ENCODE measurements at places on chromosomes 1 and 21.
A peak's percentile ranks its signal among the peaks of the same experiment; 100 is the strongest.

DNA sequence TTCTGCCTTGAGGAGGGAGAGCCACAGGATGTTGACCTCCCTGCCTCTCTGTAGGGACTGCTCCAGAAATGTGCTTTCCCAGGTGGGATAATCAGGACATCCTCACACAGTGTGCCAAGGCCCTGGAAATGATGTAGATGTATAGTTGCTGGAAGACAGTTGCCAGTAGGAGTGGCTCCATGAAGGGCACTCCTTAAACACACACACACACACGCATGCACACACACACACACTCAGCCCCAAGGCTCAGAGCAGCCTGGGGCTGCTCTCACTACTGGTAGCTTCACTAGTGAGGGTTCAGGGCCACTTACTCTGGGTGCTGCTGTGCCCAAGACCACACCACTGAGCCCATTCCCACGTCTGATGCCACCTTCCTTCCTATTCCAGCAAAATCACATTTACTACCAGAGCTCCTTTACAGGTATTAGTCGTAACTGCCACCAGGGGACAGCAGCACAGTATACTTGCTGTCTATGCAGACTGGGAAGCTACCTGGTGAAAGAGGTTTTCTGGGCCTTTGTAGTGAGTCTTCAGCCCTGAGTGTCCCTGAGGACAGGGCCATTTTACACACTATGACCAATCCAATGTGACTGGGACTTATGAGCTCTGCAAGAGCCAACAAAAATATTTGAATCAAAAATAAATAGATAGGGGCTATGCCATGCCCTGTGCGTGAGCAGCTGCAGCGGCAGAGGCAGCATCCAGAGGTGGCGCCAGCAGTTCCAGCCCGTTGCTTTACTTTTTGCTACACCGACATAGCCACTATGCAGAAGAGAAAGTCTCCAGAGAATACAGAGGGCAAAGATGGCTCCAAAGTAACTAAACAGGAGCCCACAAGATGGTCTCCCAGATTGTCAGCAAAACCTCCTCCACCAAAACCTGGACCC, 15.0 kb downstream of the CRNN start:
- no peak for DNase-seq

DNA sequence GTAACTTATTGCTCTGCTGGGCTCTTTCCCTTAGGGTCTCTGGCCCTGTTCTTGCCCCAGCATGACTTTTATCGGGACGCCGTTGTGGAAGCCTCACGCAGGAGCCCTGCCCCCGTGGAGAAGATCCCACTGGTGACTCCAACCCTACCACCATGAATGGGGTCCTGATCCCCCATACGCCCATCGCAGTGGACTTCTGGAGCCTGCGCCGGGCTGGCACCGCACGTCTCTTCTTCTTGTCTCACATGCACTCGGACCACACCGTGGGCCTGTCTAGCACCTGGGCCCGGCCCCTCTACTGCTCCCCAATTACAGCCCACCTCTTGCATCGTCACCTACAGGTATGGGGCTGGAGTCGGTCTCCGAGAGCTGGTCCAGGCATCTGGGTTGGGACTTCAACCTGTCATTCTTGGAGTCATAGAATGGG, 322 bp downstream of the DCLRE1B start:
- DNase-seq: no peak

GRCh38 chr1:87146538-87146937, 182.1 kb upstream of the LMO4 start:
- no peak for DNase-seq

DNA sequence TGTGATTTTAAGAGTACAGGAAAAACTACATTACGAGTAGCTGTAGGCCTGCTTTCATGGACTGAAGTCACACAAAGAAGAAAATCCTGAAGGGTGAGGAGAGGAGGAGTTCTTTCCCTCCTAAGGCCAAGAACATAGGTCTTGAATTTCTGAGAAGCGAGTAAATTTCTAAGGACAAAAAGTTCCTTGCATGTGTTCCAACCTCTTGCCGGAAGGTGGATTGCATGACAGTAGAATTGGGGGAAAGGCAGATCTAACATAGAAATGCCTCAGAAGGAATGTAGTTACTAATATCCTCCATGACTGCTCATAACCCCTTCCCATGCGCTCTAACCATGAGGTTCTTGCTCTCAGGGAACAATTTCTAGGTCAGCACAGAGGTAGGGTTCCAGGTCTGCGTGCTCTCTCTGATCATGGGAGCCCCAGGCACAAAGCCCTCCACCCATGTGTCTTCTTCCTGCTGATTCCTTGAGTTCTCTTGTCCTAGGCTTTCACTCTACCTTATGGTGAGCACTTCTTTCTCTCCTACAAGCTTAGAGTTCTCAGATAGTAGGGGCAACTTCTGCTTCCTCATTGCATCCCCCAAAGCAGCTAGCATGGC, 13.7 kb downstream of the CD2 start:
- DNase-seq: no peak

DNA sequence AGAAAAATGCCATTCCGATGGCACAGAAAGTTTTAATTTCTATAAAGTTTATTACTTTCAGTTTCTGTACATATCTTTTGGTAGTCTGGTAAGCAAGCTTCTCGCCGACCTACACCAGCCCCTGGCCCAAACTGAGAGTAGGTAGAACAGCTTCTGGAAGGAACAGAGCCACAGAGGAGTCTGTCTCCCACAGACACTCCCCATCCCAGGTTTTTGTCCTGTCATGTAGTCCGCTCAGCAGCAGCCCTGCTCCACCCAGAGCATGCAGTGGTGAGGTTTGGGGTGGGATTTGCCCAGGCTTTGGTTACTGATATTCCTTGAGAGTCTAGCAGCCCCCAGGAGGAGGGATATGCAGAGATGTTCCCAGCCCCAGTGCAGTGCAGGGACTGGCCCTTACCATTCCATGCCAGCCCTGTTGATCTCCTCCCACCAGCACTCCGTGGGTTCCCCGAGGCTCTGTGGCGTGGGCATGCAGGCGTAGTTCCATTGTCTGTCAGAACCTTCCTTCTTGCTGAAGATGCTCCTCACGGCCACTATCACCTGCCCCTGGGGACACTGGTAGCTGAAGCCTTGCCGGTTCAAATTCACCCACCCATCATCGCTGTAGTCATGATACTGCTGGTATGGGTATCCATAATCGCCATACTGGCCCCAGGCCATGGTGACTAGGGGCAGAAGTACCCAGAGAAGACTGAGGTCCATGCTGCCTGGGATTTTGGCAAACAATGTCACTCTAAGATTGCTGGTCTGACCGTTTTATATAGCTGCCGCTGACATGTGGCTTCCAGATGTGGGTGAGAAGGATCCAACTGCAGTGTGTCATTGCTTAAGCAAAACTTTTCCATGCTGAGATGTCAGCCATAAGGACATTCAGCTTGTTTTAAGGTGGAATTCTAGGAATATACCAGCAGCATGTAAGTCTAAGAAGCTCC, at the start of gene DPT:
DPT (minus strand) TSS at position 734 of the 932 bp plus-strand sequence; CDS start at position 702, 32 bp downstream.
- DNase-seq: peak; percentile 69

DNA sequence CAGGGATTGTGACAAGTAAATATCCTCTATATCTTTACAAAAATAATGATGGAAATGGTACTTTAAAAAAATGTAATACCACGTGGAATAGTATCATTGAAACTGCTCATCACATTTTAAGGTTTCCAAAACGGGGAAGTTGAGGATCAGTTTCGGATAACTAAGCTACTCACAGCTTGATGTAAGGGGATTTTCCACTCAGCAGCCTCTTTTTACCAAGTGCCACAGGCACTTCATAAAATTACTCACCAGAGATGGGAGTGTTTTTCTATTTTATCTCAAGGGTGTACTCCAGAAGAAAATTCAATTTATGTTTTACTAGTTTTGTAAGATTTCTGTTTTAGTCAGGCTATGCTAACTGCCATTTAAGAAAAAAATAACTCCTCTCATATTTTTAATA, 91.7 kb downstream of the TPR start:
- no peak for DNase-seq

DNA sequence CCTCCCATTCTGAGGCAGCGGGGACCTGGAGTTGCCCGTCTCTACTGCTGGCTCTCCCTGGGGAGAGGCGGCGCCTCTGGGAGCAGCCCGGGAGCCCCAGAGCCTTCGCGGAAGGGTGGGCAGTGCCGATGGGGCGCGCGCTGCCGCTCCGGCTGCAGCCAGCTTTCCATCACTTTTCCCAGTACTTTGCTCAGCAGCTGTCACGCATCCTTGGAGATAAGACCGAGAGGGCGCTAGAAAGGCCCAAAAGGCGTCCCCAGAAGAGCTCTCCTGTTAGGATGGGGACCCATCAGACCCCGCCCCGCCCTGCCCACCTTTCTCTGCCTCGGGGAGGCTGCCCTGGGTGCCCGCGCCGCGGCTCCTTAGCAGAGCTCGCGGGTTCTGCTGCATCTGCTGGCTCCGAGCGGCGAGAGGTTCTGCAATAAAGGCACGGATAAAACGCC, 534 bp downstream of the KCNH1 start:
- DNase-seq: peak; percentile 58

DNA sequence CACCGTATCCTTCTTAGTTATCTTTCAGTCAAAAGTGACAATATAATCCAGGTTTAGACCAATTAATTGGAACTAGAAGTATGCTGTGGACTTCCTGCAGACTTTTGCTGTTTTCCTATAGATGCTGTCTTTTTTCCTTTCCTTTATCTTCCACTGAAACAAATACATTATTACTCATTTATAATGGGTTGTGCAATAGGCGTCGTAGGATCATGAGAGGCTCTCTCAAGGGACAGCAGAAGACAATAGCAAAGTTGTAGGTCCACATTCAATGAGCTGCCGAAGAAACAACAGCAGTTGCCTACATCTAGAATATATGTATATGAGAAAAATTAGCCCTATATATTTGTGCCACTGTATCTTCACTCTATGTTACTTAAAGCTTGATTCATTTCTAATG, 371.6 kb downstream of the AMY1C start:
- DNase-seq: no peak

DNA sequence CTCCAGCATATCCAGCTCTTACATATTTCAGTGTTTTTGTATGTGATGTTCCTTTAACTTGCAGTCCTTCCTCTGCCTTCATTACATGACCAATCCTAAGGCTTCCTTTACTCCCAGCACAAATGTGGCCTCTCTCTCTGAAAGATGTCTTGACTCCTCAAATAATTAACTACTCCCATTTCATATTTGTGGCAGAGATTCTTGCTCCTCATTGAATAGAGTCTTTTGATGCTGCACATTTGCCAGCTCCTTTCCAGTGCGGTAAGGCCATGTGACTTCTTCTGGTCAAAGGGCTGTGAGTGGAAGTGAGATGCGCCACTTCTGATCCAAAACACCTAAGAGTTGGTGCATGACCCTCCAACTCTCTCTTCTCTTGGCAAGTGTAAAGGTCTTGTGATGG, 19.1 kb upstream of the LAMC1 start:
- no peak for DNase-seq

- peak; percentile 76 for DNase-seq
Measured at GRCh38 chr1:159177272-159177907, 6.0 kb downstream of the CADM3 start.

GRCh38 chr1:202029727-202030126, 19.3 kb downstream of the ELF3 start:
- no peak for DNase-seq

DNA sequence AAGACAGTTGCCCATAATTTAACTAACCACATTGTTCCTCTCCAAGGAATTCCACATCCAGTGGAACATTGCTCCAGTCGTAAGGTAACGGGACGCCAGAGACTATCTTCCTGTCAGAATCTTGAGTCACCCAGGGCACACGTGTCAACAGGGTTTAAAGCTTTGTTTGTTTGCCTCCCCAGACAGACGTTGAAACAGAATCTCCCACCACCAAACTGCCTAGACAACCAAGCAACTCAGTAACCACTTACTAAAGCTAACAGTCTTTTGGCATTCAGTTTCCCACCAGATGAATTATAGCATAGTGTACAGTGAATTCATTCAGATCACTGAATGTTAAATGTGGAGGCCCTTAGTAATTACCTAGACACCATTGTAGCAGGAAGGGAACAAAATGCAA, 439.5 kb downstream of the PLPP3 start:
- DNase-seq: no peak

- no peak for DNase-seq
Measured at GRCh38 chr1:40132383-40133311, 28.5 kb upstream of the RLF start.

GRCh38 chr1:47562799-47563198, 125.0 kb downstream of the FOXD2 start:
- no peak for DNase-seq

All from adipocyte (in vitro differentiated cells).